ENCODE measurements at places on chromosomes 2 and 18.

GRCh38 chr2:189512879-189513278, 67.7 kb downstream of the SLC40A1 start:
- no peak for DNase-seq

- DNase-seq = no peak
Measured at GRCh38 chr2:191322828-191323506, 77.8 kb downstream of the MYO1B start.

GRCh38 chr2:206471524-206472062, 28.3 kb downstream of the ADAM23 start:
- no peak for DNase-seq

DNA sequence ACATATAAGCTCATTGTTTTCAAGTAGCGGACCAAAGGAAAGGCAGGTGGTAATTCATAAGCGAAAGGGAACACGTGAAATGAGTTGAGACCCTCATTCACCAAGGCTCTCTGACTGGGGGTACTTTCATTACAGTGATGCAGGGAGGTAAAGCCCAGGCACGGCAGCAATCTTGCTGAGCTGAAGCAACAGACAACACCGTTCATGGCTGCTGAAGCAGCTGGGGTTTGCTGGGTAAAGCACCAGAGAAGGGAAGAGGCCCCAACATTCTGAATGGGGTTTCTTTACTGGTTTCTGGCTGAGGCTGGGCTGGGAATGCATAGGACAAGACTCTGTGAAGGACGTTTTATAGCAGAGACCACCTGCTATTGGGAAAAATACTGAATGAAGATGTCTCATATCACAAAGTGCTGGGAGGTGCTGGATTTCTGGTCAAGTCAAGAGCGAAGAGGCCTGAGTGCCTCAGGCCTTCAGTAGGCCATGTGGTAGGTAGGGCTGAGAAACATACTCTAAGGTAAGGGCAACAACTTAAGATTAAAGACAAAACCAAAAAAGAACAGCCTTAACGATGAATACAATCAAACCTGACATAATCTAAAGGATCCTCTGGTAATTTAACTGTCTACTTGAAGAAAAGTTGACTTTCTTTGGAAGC, 324.7 kb upstream of the PIK3C3 start:
- DNase-seq = no peak

GRCh38 chr2:236672606-236673005, 103.0 kb downstream of the ACKR3 start:
- DNase-seq = no peak

Data from stromal cell of bone marrow (primary cell).